MV-4-11 (cell line): ENCODE measurements at places on chromosomes 2 and 18.

- no peak for DNase-seq
Observed at GRCh38 chr2:117794668-117795067, 19.8 kb upstream of the DDX18 start.

GRCh38 chr2:143110758-143111428, 18.3 kb upstream of the ARHGAP15 start:
- peak; percentile 71 for DNase-seq

DNA sequence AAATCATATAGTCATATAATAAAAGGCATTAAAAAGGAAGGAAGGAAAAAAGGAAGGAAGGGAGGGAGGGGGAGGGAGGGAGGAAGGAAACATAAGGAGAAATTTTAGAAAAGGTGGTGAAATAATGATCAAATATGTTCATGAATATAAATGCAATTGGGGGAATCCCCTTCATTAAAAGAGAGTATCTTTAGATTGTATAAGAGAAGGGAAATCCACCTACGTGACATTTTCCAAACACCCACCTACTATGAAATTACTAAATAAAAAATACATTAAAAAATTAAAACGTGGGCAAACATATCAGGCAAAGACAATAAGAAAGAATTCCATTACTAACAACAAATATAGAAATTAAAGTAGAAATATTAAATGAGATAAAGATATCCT, 203.4 kb upstream of the PARD3B start:
- no peak for DNase-seq

- DNase-seq, result no peak
Observed at GRCh38 chr2:123746006-123746405, 279.1 kb upstream of the CNTNAP5 start.

- DNase-seq, result peak; percentile 61
Observed at GRCh38 chr2:45778720-45779171, 127.3 kb downstream of the PRKCE start.

DNA sequence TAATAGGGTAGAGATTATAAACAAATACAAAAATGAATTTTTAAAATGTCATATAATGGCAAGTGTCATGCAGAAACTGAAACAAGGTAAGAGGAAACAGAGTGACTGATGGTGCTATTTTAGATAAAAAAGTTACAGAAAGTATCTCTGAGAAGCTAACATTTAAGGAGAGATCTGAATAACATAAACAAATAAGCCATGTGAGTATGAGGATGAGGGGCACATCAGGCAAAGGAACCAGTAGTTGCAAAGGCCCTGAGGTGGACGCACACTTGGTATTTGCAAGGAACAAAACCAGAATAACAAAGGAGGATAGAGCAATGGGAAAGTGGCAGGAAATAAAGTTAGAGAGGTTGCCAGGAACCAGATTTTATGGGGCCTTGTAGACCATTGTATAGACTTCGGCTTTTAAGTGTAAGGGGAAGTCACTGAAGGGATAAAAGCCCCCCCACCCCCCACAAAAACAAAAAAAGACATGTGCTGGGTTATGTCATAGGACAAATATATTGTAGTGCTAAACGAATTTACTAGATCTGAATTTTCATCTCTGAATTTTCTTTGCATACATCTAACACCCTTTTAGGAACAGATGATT, 159.2 kb downstream of the DTNB start:
- DNase-seq, result no peak

GRCh38 chr2:237798236-237799059, at the start of gene RBM44:
RBM44 (plus strand) TSS chr2:237798779; CDS start chr2:237813610, 14,831 bp downstream.
- no peak for DNase-seq

DNA sequence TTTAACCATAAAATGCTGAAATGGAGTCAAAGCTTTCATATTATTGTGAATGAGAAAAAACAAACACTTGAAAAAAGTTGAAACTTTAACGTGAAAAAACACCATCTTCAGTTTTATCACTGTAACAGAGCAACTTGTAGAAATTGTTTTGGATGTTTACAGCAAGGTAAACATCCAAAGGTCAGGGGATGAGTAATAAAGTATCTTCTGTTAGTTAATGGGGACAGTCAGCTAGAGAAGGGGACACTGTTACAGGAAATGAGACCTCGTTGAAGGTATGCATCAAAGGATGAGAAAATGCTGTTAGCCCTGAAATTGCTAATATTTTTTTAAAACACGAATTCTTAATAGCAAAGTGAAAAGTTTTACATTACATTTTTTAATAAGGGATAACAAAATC, 2.9 kb downstream of the RHBDD1 start:
- no peak for DNase-seq

GRCh38 chr2:241870611-241871537, 1.3 kb downstream of the RTP5 start:
- no peak for DNase-seq

DNA sequence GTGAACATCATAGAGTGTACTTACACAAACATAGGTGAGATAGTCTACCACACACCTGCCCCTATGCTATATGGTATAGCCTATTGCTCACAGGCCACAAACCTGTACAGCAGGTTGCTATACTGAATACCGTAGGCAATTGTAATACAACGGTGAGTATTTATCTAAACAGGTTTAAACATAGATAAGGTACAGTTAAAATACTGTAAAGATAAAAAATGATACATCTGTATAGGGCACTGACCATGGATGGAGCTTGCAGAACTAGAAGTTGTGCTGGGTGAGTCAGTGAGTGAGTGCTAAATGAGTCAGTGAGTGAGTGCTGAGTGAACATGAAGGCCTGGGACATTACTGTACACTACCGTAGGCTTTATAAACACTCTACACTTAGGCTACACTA, 267.0 kb upstream of the HS6ST1 start:
- DNase-seq, result no peak
